Sigmoid colon (tissue), 7 donors: ENCODE measurements at places on chromosomes 3 and 15.
A peak's percentile ranks its signal among the peaks of the same experiment; 100 is the strongest.

DNA sequence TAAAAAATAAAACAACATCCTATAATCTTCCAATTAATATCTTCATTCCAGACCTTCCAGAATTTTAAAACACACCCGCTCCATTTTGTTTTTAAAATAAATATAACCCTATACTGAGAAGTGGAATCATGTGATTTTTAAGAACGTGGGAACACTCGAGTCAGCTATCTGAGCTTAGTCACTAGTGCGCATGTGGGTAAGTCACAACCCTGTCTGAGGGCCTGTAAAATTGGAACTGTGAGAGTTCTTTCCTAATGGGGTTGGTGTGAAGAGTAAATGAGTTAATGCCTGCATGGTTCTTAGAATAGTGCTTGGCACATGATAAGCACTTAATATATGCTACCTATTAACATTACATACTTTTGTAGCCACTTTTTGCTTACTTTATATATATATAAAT is 19.9 kb upstream of the POLR2M start:
- no peak for DNase-seq

- DNase-seq, result no peak
Measured at GRCh38 chr15:23035964-23036566, 3.3 kb downstream of the TUBGCP5 start.

GRCh38 chr15:37931868-37932267 is 2.6 kb upstream of the TMCO5A start:
- no peak for DNase-seq

GRCh38 chr3:123410149-123410515 is 38.8 kb downstream of the ADCY5 start:
- no peak for DNase-seq

DNA sequence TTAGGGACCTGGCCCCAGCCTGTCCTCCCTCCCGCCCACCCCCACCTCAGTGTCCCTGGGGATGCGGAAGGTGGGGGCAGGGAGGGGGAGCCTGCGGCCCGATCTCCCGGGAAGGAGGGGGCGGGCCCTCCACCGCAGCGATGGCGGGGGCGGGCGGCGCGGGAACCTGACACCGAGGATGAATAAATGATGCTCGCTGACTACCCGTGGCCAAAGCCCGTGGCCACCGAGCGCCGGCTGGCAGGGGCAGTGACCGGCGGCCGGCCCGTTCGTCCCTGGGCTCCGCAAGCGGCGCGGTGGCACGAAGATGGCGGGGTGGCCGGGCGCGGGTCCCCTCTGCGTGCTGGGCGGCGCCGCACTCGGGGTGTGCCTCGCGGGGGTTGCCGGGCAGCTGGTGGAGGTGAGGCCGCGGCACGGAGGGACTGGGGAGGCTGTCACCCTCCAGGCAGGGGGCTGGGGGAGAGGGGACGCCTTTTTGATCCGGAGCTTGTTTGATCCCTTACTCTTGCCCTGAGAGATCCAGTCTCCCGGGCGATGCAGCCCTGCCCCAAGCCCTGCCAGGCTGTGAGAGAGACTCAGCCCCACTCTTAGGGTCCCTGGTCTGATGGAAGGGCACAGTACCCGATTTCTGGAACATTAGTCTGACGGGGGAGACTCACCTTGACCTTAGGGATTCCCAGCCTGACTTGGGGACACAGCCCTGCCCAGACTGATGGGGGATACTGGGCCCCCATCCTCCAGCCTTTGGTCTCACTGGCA is at the start of gene TMIE:
TSS of gene TMIE (plus strand) at position 212 of the 759 bp plus-strand sequence. CDS start at position 308, 96 bp downstream.
- no peak for DNase-seq

- DNase-seq, result no peak
Measured at GRCh38 chr15:78372880-78373279, 32.7 kb downstream of the CRABP1 start.

DNA sequence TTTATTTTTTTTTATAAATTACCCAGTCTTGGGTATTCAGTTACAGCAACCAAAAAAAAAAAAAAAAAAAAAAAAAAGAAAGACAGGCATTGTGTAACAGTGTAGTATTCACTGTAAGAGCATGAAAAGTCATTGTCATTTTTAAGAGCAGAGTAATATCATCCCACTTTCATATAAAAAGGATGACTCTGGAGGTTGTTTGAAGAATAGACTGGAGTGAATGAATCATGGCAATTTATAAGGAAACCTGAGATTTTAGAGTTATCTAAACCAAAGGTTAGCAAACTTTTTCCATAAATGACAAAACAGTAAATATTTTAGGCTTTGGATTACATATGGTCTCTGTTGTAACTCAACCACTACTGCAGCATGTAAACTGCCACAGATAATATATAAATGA is 794.9 kb downstream of the NTRK3 start:
- DNase-seq, result no peak

- no peak for DNase-seq
Measured at GRCh38 chr3:136942803-136943202, 15.0 kb upstream of the IL20RB start.

DNA sequence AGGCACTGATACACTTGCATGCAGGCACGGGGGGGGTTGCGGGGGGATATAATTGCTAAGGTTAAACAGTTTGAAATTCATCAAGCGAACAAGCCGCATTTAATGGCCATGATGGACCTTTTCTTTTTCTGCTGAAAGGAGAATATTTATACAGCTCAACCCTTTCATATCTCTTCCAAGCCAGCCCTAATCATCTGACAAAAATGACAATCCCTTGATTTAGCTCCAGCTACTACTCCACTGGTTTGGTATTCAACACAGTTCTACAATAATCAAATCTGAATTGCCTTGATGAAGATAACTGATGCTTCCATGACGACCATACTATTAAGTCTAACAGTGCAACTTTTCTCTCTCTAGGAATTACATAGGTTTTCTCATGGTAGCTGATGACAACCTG is 374.9 kb downstream of the PLCL2 start:
- DNase-seq, result no peak

- DNase-seq, result no peak
Measured at GRCh38 chr15:49168016-49168415, 2.0 kb upstream of the GALK2 start.

GRCh38 chr15:41970456-41970855 is 1.9 kb downstream of the EHD4 start:
- DNase-seq, result peak; percentile 29

DNA sequence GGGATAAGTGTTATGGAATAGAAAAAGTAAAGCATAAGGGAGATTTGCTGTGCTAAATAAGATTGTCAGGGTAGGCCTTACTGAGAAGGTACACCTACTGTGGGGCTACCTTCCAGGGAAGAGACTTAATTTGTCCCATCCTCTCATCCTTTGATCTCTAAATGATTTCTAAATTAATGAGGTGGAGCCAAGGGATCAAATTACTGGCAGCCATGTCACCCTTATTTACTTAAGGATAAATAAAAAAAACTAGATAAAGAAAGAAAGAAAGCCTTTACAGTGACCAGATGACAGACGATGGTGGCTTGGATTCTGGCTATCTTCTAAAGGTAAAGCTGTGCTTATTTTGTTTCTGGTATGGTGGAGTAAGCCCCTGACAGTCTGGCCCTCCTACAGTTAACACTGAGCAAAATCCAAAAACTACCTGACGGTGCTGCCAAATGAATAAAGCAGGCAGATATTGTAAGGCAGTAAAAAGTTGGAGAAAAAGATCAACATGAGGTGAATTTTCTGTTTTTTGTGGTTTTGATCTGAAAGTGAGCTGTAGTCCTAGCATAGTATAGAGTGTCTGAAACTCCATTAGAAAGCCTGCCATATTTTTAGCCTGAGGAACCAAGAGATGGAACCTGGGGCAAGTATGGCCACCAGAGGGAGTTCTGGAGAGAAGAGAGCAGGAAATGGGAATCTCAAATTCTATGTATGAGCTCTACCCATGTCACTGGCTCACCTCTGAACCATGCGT is 285.1 kb upstream of the MANF start:
- DNase-seq, result no peak

DNA sequence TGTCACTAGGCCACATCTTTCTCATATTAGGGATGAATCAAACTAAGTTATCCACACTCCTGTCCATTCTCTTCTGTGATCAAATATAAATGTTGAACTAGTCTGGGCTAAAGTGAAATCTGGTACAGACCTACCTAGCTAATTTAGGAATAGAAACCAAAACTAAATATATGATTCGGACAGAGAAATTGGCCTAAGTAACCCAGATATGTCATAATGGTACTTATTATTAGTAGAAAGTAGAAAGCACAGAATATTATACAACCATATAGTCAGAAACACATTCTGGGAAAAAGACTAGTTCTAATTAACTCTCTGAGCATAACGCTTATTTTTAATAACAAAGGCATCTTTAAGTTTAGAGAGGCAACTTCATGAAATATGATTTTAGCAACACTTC is 389.0 kb downstream of the LSAMP start:
- DNase-seq, result no peak

- no peak for DNase-seq
Measured at GRCh38 chr15:78347586-78348543, 7.7 kb downstream of the CRABP1 start.

- DNase-seq, result peak; percentile 18
Measured at GRCh38 chr3:58572013-58572633, 5.1 kb downstream of the FAM107A start.

GRCh38 chr15:63461230-63461985 is 43.0 kb upstream of the USP3 start:
- no peak for DNase-seq

DNA sequence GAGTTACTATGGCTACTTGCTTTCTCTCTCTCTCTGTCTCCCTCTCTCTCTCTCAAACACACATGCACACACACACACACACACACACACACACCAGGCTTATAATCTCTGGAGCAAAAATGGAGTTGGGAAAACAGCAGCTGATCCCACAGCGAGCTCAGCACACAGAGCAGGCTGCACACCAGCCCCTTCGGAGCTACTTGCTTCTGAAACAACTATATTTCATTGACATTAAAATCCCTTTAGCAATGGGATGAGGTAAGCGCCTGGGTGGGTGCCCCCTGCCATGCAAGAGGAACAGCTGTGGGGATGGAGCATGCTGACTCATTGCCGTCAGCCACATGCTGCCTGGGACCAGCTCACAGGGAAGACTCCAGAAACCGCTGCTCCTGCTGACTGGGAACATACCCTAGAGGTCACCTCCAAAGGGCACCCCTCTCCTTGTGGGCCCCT is 45.7 kb downstream of the B3GNT5 start:
- DNase-seq, result peak; percentile 78

DNA sequence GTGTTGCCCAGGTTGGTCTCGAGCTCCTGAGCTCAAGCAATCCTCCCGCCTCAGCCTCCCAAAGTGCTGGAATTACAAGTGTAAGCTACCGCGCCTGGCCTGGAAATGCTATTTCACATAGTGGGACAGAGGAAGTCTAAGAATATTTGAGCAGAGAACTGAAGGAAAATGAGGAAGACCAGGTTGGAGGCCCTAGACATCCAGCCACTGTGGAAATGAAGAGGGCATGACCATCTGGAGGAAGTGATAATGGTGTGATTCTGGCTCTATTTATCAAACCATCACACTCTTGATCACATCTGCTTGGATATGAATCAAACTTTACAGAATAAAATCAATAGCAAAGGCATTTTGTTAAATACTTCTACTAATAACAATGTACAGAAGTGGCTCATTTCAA is 65.9 kb upstream of the ARHGEF3 start:
- no peak for DNase-seq

DNA sequence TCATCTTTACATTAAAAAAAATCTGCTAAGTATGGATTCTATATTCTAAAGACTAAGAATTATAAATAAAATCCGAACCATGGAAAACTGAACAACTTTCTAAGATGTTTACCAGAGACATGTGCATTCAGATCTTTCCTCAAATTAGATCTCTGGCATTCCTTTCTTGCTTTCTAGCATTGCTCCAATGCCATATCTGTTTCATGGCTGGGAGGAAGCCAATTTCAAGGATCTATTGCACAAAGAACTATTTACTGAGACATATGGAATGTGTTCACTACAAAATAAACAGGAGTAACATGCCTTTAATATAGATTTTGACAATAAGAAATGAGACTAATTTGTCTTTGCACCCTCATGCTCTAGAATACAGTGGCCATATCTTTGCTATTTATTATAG is 45.1 kb upstream of the NANOGP8 start:
- no peak for DNase-seq

DNA sequence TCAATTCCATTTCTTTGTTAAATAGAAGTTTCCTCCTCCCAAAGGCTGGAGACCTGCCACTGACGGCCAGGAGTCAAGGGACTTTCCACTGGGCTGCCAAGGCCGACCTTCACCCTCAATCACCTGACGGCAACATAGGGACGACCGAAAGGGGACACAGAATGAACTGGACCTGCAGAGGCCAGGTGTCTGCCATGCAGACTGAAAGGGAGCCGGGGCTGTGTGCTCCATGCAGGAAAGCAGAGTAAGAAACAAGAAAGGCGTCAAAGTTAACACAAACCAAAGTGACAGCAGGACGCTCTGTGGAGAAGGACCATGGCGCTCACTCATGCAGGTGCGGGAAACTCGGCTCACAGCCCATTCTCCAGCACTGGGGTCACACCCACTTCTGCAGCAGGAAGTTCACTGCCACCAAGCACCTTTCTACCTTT is 26.1 kb downstream of the ZXDC start:
- peak; percentile 53 for DNase-seq
